C1 segment of cervical spinal cord (tissue), 14 donors: ENCODE measurements at places on chromosomes 5 and 9.

DNA sequence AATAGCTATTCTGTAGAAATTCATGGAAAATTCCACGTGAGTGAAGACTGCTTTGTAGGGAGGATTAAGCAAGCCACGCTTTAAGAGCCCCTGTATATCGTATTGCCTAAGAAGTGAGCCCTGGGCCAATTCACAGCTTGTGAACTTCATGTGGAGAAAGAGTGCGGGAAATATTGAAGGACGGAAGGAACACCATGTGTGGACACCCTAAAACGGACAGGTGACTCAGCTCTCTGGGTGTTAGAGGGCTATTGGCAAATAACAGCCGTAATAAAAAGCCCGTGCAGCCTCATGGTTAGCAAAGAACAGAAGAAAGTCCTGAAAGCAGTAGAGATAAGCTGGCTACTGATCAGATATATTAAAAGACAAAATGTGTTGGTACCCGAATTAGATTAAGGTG, 26.4 kb downstream of the ZNF366 start:
- no peak for DNase-seq

DNA sequence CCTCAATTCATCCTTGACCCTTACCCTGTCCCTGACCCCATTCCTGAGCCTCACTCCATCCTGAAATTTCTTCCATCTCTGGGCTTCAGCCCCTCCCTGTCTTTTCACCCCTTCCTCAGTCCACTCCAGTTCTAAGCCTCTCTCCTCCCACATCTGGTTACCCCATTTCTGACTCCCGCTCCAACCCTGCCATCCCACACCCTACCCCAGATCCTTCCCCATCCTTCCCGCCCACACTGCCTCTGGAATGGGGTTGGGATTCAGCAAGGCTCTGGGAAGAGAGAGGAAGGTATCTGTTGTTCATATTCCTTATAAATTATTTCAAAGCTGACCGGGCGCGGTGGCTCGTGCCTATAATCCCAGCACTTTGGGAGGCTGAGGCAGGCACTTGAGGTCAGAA, 29.9 kb upstream of the MVB12B start:
- DNase-seq, result no peak

DNA sequence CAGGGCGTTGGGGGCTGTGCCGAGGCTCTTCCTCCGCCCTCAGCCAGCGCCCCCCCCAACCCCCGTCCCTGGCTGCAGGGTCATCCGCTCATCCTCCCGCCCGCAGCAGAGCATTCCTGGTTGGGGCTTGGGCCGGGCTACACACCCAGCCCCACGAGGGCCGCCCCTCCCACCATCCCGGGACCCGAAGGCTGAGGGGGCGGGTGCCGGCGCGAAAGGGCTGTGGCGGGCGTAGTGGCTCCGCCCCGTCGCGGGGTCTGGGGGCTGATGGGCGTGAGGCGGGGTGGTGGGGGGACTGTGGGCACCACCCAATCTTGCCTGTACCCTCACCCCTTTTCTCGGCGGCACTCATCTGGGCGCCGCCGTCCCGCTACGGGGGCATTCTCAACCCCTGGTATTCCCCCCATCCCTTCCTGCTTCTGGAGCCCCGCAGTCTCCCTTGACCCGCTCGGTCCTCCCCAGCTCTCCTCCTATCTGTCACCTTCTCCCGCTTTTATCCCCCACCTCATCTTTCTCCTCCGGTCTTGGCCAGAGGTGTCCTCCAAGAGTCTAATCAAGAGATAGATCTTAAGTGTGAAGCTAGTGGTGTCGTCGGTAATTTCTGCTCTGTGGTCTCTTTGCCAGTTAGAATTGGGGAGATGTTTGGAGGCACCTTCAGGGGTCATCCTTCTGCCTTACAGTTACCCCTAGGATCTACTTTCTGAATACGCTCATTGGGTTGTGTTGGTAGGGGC, 1.6 kb downstream of the FER start:
- no peak for DNase-seq

- no peak for DNase-seq
These were observed 135.1 kb downstream of the SIL1 start for GRCh38 chr5:139062910-139063663.

GRCh38 chr9:135519179-135519971, 1.9 kb upstream of the LCN1 start:
- no peak for DNase-seq

GRCh38 chr5:32320576-32320975, 7.8 kb upstream of the MTMR12 start:
- DNase-seq, result no peak

DNA sequence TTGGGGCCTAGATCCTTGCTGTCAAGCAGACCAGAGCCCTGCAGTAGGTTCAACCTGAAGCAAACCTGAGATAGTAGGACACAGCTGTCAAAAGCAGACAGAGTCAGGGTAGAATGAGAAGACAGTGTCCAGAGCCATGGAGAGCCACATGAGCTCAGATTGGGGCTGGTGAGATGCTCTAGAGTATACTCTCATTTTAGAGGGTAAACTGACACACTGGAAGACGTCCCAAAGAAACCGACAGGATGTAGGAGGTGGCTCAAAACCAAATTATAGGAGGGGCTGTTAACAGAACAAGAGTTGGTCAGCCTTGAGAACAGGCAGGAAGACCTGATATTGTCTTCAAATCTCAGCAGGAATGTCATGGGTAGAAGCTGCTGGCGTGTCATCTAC, 11.5 kb downstream of the CCDC69 start:
- DNase-seq, result no peak

DNA sequence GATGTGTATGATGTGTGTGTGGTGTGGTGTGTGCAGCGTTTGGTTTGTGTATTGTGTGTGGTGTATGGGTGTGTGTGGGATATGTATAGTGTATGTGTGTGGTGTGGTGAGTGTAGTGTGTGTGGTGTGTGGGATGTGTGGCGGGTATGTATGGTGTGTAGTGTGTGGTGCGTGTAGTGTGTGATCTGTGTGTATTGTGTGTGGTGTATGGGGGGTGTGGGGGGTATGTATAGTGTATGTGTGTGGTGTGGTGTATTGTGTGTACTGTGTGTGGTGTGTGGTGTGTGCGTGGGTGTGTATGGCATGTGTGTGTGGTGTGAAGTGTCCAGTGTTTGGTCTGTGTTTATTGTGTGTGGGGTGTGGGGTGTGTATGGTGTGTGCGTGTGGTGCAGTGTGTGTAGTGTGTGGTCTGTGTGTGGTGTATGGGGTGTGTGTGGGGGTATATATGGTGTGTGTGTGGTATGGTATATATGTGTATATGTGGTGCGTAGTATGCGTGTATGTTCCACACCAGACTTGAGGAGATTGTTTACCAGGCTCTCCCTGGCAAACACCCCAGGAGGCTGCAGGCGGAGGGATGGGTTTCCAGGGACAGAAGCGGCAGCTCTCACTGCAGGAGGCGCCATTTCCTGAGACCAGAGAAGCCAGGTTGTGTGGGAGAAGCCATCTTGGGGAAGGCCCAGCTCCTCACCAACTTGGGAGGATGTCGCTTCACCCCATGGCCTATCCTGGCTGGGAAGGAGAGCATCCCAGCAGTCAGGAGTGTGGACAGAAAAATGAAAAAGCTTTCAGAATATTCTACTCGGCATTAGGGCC, 138.1 kb downstream of the NXNL2 start:
- DNase-seq, result no peak

DNA sequence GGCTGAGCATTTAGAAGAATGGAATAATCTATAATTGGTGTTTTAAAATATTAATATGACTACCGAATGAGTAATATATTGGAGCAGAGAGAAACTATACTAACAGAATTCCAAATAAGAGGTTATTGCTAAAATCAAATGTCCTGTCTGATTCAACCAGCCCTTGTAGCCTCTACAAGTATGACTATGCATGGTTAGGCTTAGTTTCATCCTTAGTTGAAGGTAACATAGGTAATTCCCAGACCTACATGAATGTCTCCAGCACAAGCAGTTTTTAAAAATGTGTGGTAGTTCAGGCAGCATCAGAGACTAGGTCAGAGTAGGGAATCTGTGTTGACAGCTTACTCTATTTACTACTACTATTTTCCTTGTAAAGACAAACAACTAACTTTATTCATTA, 51.7 kb upstream of the SLC27A6 start:
- DNase-seq, result no peak

DNA sequence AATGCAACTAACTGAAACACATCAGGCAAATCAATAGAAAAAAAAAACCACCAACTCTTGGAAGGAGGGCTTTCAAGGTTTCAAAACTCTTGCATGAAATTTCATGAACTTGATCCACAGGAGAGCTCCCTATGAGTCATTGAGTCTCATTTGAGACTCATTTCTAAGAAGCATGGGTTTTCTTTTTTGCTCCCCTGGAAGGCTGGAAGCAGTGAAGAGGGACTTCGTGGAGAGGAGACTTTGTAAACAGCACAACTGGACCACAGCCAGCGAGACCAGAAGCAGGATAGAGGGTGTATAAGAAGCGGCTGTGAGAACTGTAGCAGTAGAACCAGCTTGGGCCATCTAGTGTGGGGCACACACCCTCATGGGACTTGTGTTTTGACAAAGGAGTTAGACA, 41.2 kb upstream of the RAPGEF1 start:
- no peak for DNase-seq

DNA sequence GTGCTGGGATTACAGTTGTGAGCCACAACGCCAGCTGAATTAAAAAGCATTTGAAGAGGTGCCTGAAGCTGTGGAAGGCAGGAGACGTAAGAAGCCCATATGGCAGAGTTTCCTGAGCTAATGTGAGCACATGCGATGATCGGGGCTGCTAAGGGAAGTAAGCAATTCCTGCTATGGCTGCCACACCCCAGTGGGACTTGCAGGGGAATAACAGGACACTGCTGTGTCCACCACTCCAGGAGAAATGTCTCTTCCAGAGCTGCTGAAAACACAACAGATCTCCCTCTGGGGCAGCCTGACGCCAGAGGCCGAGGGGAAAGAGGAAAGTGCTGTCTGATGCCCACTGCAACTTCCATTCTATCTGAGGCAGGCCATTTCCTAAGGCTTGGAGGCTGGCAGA, 46.2 kb upstream of the ANKRD55 start:
- no peak for DNase-seq

GRCh38 chr9:117021906-117022305, 334.8 kb downstream of the TRIM32 start:
- DNase-seq, result no peak

DNA sequence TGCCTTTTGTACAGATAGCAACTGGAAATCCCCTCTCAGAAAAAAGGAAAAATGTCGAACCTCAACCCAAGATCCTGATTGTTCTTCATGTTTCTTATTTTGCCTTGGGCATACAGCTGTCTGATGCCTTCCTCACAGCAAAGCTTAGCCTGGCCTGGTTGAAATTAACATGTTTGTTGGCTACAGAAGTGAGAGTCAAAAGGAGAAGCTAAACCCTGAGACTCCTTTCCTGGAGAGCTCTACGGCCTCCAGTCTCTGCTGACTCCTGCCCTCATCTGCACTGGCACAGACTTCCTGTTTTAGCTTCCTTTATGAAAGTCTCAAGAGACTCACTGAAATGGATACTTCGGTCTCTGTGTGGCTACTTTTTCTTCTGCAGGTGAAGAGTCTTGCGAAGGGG, 186.7 kb downstream of the PARP8 start:
- no peak for DNase-seq

DNA sequence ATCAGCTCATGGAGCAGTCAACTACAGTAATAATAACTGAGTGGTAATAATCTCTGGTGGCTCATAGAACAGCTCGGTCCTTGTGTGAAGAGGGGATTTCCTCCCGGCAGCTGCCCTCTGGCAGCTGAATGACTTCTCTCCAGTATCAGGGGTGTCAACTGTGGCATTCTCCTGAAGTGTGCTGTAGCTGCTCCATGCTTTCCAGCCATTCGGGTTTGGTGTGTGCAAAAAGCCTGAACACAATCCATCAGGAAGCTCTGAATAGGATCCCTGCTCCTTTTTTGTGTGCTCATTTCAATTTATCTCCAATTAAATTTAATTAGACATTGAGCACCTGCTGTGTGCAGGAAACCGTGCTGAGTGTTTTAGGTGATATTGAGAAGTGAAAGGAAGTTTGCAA, 59.8 kb upstream of the BARX1 start:
- DNase-seq, result no peak

GRCh38 chr5:5616247-5616895, 193.9 kb downstream of the ICE1 start:
- DNase-seq, result no peak

DNA sequence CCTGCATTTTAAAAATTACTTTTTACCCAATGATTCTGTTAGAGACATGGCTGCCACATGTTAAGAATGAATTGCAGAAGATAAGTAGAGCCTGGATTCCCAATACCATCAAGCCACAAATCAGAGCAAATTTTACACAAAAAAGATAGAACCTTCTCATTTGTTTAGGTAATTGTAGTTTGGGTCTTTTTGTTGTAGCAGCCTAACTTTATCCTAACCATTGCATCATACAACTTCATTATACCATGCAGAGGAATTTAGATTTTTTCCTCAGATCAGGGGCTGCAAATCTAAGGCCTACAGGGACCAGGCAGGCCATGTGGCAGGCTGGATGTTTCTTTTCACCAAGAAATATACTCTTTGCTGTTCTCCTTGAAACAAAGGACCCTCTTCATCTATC, 34.6 kb downstream of the NKX2-5 start:
- DNase-seq, result no peak

- no peak for DNase-seq
These were observed 3.6 kb upstream of the CPEB4 start for GRCh38 chr5:173884402-173885053.

- DNase-seq, result no peak
These were observed 10.4 kb upstream of the SLC45A2 start for GRCh38 chr5:33994845-33995244.

- DNase-seq, result no peak
These were observed 20.3 kb downstream of the ANGPTL2 start for GRCh38 chr9:127102176-127102575.

- DNase-seq, result no peak
These were observed 43.3 kb downstream of the SLC28A3 start for GRCh38 chr9:84297162-84297821.

GRCh38 chr9:122228191-122228567, 578 bp downstream of the LHX6 start:
- DNase-seq, result no peak

DNA sequence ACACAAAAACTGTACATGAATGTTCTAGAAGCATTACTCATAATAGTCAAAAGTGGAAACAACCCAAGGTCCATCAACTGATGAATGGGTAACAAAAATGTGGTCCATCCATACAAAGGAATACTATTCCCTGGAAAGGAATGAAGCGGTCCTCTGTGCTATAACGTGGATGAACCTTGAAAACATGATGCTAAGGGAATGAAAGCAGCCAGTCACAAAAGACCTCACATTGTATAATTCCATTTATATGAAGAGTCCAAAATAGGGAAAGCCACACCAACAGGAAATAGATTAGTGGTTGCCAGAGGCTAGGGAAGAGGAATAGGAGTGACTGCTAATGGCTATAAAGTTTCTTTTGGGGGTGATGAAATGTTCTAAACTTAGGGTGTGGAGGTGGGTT, 22.7 kb upstream of the BARHL1 start:
- DNase-seq, result no peak

- no peak for DNase-seq
These were observed 53.2 kb downstream of the FNBP1 start for GRCh38 chr9:129989740-129990139.

GRCh38 chr5:135828782-135829127, 5.7 kb upstream of the SLC25A48 start:
- no peak for DNase-seq

GRCh38 chr5:50878470-50878869, 212.0 kb downstream of the PARP8 start:
- DNase-seq, result no peak

- no peak for DNase-seq
These were observed 24.3 kb upstream of the KCNIP1 start for GRCh38 chr5:170479484-170479883.
